ENCODE measurements at places on chromosomes 1 and 21.

- DNase-seq = no peak
Observed at GRCh38 chr1:19257178-19257914, 5.7 kb downstream of the MRTO4 start.

DNA sequence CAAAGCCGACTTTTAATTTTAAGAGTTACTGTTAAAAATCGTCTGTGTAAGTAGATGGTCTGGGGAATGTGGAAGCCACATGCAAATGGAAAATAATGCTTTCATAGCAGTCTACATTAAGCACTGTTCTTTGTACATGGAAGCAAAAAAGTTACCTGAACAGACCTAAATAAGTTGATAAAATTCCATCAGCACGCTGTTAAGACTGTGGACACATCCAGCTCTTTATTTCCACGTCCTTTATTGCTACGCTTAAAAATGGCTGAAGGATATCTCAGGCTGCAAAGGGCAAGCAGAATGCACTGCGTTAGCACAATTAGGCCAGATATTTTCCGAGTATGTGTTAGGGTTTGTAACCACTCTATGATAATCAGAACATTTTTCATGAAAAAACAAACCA, 22.3 kb downstream of the NR5A2 start:
- DNase-seq = no peak

DNA sequence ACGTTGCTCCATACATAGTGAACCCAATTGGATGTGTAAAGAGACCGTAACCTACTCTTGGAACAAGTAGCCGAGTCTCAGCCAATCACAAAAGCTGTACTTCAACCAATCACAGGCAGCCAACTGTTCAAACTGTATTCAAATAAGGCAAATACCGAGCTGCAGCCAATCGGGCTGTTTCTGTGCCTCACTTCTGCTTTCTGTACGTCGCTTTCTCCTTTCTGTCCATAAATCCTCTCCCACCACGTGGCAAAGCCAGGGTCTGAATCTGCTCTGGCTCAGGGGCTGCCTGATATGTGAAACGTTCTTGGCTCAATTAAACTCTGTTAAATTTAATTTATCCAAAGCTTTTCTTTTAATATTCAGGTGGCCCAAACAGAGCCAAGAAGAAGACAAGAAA, 210.3 kb downstream of the URB2 start:
- peak; percentile 43 for DNase-seq

- no peak for DNase-seq
Observed at GRCh38 chr1:107414550-107414949, 273.7 kb downstream of the NTNG1 start.

GRCh38 chr1:152049291-152050083, 12.7 kb upstream of the S100A11 start:
- DNase-seq = no peak

DNA sequence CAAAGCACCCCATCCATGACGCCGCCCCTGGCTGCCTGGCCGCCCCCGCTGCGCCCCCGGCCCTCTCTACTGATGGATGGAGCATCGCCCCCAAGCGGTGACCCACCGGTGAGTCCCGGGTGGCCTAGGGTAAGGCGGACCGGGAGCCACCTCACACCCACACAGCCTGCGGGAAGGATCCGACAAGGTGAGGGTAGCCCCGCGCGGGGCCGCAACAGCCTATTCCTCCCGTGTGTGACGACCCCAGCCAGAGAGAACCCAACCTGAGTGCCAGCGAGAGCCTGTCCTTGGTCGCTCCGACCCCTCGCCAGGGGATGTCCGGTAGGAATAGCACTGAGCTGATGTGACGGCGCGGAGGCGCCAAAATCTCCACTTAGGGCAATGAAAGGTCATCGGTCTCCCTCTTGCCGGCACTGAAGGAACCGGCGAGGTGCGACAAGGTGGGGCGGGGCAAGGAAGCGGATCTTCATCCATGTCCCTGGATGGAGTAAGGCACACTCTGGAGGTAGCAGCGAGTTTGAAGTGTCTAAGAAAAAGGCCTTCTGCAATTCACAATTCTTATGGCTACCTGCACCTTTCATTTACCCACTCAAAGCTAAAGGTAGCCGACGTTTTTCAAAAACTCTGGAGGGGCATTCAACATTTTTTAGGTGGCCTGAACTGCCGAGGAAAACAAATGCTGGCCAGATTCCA, 19.7 kb upstream of the CHIA start:
- no peak for DNase-seq

GRCh38 chr1:150320667-150320978, 710 bp upstream of the PRPF3 start:
- DNase-seq = no peak

- DNase-seq = no peak
Observed at GRCh38 chr1:5906116-5906515, 86.1 kb downstream of the NPHP4 start.

DNA sequence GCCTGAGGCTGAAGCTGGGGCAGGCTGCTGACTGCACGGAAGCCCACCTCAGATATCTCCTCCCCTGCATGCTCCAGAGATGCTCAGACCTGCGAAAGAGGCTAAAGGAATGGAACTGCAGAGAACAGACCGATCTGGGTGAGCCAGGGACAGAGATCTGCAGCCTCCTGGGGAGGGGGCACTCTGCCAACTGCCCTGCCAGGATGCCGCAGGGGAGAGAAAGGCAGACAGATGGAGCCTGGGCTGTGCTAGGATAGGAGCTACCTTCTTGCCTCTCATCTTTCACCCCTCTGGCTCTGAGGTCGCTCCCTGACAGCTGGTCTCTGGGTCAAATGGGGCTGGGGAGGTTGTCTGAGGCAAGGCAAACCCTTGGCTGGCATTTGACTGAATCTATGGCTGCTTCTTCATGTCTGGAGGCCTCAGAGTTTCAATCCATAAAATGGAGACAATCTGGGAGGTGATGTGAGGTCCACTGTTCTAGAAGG, 238.2 kb downstream of the GRIK3 start:
- DNase-seq = no peak

DNA sequence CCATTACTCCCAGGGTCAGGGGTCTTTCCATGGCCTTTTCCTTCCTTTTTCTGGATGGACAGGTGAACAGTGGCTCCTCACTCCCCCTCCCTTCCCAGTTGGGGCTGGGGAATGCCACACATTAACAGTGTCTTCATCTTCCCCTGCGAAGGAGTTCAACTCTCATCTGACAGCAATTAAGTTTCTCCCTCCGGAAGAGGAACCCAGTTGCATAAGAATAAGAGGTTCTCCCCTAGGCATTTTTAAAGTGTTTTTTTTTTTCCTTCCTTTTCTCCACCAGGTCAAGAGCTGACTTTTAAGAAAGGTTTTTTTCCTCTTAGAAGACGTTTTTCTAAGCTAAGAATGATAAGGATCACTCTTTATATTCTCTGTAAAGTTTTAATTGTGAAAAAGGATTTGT, 42.3 kb upstream of the FASLG start:
- no peak for DNase-seq

DNA sequence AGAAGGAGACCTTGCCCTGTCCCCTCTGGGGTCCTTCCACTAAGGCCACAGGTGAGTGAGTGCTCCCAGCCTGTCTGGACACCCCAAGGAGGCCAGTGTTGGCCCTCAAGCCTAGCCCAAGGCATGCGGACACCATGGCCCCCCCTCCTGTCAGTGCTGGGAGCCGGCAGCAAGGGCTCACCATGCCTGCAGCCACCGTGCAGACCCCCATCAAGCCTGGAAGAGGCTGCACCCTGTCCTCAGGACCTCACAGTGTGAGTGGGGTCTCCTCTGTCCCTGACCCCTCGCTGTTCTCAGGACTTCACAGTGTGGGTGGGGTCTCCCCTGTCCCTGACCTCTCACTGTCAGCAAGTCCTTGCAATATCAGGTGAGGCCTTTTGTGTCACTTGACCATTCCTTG, 33.2 kb upstream of the PRSS38 start:
- no peak for DNase-seq
